ENCODE measurements at places on chromosomes 2 and 18.

- DNase-seq, result no peak
Observed at GRCh38 chr2:186995092-186995491, 146.1 kb upstream of the ZSWIM2 start.

DNA sequence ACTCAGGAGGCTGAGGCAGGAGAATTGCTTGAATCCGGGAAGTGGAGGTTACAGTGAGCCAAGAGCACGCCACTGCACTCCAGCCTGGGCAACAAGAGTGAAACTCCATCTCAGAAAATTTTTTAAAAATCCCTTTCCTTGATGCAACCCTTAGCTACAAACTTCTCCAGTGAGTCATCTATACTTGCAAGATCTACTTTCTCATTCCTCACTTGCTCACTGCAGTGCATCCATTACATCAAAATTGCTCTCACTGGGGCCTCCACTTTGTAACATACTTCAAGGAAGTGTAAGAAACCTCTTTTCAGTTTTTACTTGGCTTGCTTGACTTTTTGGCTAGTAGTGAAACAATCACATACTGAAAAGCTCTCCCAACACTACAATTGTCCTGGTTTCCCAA lies 65.3 kb downstream of the REEP1 start:
- DNase-seq, result no peak

- DNase-seq, result no peak
Observed at GRCh38 chr2:158797963-158798700, 3.0 kb downstream of the DAPL1 start.

- no peak for DNase-seq
Observed at GRCh38 chr2:148719941-148720436, 75.4 kb downstream of the EPC2 start.

GRCh38 chr2:167592441-167592840 lies 655.0 kb downstream of the STK39 start:
- no peak for DNase-seq

DNA sequence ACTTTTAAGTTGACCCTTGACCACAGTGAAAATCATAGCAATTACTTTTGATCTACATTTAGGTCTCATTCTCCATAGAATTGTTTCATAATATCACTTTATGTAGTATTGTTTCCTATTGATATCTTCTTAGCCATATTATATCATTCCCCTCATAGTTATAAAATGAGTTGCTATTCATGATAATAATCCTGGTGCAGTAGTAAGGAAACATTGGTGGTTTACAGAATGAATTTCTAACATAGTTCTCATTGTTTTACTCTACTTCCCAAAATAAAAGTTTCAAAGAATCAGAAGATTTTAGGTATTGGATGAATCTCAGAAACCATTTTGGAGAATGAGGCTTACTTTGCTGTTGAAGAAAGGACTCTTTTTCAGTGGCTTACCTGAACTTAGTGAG lies 246.0 kb downstream of the PARD3B start:
- no peak for DNase-seq

GRCh38 chr2:30216157-30216556 lies 15.2 kb upstream of the LBH start:
- no peak for DNase-seq

- no peak for DNase-seq
Observed at GRCh38 chr18:55763298-55763697, 175.3 kb upstream of the TCF4 start.

DNA sequence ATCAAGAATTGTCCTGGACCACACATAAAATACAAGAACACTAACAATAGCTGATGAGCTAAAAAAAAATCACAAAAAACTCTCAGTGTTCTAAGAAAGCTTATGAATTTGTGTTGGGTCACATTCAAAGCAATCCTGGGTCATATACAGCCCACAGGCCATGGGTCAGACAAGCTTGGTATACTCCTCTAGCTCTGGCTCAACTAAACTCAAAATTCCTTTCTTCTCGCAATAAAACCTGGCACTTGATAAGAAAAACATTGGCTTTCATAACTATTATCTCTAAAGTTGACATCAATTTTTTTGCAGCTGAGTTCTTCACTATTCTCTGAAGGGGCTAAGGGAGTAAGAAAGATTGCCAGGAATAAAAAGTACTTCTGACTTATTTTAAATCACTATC lies 38.3 kb downstream of the FBXO48 start:
- no peak for DNase-seq

GRCh38 chr18:57918601-57919000 lies 115.5 kb upstream of the ATP8B1 start:
- DNase-seq, result no peak

DNA sequence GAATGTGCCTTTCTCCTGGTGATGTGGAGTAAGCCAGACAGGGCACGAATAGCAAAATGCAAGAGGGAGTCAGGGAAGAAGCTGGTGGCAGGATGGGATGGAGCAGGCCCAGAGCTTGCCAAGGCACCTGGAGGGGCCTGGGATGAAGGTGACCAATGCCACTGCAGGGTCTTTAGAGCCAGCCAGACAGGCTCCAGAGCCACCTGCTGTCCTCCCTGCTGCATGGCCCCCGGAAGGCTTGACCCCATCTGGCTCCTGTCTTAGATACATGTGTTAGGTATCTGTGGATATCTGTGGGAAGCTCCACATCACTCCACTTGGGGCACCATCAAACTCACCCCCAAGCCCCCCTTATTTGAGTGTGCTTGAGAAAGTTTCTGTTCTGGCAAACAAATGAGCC lies 99.9 kb upstream of the ATL2 start:
- no peak for DNase-seq

DNA sequence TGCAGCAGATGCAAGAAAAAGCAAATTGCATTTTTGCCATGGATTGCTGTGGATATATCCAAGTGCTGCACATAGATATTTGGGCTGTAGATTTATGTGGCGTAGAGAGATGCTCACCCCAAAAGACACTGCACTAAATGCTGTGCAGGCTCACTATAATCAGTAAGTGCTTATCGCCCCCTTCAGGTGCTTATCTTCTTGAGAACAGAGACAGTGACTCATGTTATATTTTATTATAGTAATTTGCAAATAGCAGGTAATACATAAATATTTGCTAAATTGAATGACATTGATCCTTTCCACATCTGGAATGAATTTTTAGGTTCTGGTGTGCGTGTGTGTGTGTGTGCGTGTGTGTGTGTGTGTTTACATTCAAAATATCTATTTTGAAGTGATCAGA lies 36.8 kb upstream of the PLEKHM3 start:
- DNase-seq, result no peak

GRCh38 chr2:205758500-205758899 lies 76.2 kb downstream of the NRP2 start:
- DNase-seq, result no peak

DNA sequence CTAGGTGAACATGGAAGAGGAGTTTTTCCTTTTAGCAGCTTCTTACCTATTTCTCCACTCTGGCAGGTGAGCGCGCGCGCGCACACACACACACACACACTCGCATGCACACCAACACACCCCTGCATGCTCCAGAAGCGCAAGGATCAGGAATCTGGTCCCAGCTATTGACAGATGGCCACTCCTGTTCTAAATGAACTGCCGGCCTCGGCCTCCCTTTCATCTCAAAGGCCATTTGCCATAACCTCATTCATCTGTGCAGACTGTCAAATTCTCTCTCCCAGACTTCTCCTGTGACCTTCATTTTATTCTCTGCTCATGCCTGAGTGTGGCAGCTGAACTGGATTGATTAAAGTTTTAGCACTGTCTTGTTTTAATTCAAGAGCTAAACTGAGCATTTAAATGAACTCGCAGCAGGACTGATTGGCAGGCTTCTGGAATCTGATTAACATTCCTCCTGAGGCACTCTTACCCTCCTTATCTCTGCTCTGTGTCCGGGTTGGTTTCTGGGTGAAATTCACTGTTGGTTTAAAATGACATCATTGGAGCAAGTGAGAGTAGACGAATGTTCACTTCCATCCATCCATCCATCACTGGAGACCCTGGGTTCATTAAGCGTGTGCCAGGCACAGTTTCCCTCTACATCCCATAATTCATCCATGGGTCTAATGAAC lies 58.8 kb downstream of the FECH start:
- DNase-seq, result no peak

- DNase-seq, result no peak
Observed at GRCh38 chr2:11837875-11838734, 91.7 kb downstream of the LPIN1 start.

GRCh38 chr2:156589381-156590079 lies 153.4 kb downstream of the GPD2 start:
- no peak for DNase-seq

GRCh38 chr18:57898506-57899124 lies 95.5 kb upstream of the ATP8B1 start:
- DNase-seq, result no peak

GRCh38 chr2:234146087-234146826 lies 95.8 kb downstream of the SPP2 start:
- no peak for DNase-seq

DNA sequence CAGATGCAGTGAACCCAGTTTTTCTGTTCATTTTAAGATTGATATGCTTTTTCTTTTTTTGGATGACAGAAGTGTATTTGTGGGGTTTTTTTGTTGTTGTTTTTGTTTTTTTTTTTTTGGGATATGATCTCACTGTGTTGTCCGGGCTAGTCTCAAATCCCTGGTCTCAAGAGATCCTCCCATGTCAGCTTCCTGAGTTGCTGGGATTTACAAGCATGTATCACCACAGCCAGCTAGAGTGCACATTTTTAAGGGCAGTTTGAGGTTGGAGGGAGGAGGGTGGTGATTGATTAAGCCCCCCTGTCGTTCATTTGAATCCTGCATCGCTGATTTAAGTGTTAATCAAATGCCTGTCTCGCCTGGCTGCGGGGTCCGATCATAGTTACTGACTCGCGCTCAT lies 189.1 kb downstream of the GBX2 start:
- DNase-seq, result no peak

DNA sequence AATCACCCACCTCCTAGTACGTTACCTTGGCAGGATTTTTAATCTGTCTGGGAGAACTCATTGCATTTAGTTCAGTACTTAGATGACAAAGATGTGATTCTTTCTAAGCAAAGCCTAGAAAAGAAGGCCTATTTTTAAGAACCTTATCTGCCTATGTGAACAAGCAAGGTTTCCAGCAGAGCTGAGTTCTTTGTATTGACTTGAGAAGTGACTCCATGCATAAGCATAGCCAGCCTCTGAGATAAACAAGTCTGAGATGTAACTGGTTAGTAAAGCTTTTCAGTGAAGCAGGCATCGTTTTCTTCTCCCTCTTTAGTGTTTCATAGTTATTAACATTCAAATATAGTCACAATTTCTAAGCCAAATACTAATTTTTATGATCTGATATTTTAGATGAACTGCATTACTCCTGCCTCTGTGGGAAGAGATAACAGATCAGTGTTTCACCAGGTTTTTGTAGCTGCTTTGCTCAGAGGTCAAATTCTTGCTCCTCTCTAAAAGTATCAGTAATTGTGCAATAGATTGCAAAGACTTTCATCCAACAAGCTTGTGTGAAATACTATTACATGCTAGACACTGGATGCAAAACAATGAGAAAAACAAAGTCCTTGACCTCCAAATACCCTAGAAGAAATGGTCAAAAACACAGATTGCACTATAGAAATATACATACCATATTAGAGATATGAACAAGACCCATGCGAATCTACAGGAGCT lies 107.8 kb downstream of the MBD2 start:
- DNase-seq, result no peak

All from esophagus squamous epithelium (tissue), 5 donors.